ENCODE measurements at places on chromosomes 3 and 15. TPM values are rescaled to one million over a fixed set of nuclear protein-coding genes. Genes with fewer than 3 reads are reported as not detected.

The CCR9 gene
- total RNA-seq: not detected

The TRH gene
- not detected for total RNA-seq

DNA sequence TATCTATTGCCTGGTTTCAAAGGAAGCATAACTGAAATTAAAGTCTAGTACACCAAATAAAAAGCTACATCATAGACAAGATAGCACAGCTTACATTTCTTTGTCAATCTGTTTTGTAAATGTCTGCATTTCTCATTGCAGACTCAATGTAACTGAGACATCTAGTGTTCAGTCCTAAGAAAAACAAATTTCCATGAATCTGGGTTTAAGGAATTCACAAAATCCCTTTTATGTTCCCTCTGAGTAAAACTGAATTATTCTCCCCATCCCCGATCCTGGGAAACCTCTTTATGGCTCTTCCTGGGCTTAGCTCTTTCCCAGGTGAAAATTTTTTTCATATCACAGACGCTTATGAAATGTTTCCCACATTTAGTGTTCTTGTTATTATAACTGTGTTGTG lies 21.6 kb upstream of the RASA2 start:
- H3K4me3 ChIP-seq: no peak overlapping the region
- H3K36me3 ChIP-seq: no peaks in the 10 kb centered on the region
- H3K27me3 ChIP-seq: no peaks in the 10 kb centered on the region
- no peaks in the 10 kb centered on the region for H3K4me1 ChIP-seq

- no peaks in the 10 kb centered on the region for H3K36me3 ChIP-seq
- DNase-seq: no peak
- no peaks in the 10 kb centered on the region for H3K27me3 ChIP-seq
- no peaks in the 10 kb centered on the region for H3K4me1 ChIP-seq
- no peak overlapping the region for H3K27ac ChIP-seq
Measured at GRCh38 chr3:191235331-191236314, 36.6 kb downstream of the OSTN start.

DNA sequence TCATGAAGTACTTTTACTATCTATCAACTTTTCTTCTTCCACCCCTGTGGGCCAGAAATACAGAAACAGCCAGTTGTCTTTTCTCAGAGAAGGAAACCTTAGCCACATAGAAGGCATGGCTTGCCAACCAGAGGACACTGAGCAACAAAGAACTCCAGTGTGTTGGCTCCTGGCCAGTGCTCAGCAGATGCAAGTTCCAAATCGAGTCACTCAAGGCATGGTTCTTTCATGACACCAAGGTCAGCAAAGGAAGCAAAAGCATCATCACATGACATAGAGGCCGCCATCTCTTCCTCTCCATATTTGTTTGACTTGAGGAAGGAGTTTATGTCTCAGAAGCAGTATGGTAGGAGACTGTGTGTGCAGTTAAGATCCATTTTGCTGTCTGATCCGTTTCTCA lies 92.2 kb downstream of the MYLK start:
- H3K27me3 ChIP-seq: no peaks in the 10 kb centered on the region
- H3K36me3 ChIP-seq: no peaks in the 10 kb centered on the region
- DNase-seq: no peak
- H3K4me3 ChIP-seq: no peak overlapping the region
- H3K27ac ChIP-seq: no peak overlapping the region
- H3K4me1 ChIP-seq: no peaks in the 10 kb centered on the region

Data from right atrium auricular region (tissue), 2 donors.